ENCODE measurements at places on chromosomes 7 and 10. TPM values are rescaled to one million over a fixed set of nuclear protein-coding genes. Genes with fewer than 3 reads are reported as not detected.
A peak's percentile ranks its signal among the peaks of the same experiment; 100 is the strongest.

- H3K36me3 ChIP-seq: peaks cover 2% of the 10 kb centered on the region
- H3K4me3 ChIP-seq: no peak overlapping the region
- H3K27ac ChIP-seq: no peak overlapping the region
- H3K4me1 ChIP-seq: peaks cover 21% of the 10 kb centered on the region
- no peaks in the 10 kb centered on the region for H3K27me3 ChIP-seq
Observed at GRCh38 chr10:102613785-102614184, 30.5 kb upstream of the TRIM8 start.

DNA sequence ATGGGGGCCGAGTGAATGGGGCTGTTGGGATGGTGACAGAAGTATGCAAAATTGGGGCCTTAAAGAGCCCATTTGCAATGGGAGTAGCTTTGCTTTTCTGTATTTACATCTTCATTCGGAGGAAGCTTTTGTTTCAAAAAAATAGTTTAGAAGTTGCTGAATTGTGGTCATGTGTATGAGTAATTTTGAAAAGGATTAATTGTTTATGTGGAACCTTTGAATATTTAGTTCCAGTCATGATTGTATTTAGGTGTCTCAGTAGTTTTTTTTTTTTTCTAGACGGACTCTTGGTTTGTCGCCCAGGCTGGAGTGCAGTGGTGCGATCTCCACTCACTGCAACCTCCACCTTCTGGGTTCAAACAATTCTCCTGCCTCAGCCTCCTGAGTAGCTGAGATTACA is 37.2 kb downstream of the RBM33 start:
- H3K4me1 ChIP-seq: peaks cover 3% of the 10 kb centered on the region
- H3K27me3 ChIP-seq: no peaks in the 10 kb centered on the region
- no peak overlapping the region for H3K4me3 ChIP-seq
- no peak overlapping the region for H3K27ac ChIP-seq
- DNase-seq: no peak

DNA sequence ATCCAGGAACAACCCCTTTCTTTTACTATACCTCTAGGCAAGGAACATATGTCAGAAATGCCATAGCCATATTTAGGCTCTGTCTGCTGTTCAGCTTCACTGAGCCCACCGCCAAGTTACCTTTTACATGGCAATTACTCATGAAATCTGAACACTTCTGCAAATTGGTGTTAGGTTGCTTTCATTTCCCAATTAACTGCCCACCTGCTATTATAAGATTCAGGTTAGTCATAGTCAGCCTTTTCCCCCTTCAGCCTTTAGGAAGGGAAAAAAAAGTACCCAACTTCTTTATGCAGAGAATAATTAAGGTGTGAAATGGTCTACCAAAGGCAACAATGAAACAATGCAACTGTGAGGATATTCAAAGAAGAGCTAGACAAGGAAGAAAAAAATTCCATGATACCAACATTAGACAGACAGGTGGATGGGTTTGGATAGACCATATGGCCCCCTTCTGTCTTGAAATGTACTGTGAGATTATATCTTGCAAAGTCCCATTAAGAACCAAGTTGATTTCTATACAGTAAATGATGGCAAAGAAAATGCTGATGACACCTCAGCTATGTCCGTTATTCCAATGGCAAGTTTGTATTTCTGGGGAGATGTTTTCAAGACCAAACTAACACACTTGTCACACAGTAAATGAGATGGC is 442.1 kb upstream of the NRP1 start:
- no peak for DNase-seq
- no peaks in the 10 kb centered on the region for H3K27me3 ChIP-seq
- H3K4me1 ChIP-seq: peaks cover 4% of the 10 kb centered on the region
- H3K27ac ChIP-seq: no peak overlapping the region
- no peaks in the 10 kb centered on the region for H3K36me3 ChIP-seq
- no peak overlapping the region for H3K4me3 ChIP-seq

GRCh38 chr10:96556003-96556402 is 30.8 kb downstream of the TM9SF3 start:
- H3K4me3 ChIP-seq: no peak overlapping the region
- no peak overlapping the region for H3K27ac ChIP-seq
- no peaks in the 10 kb centered on the region for H3K4me1 ChIP-seq

DNA sequence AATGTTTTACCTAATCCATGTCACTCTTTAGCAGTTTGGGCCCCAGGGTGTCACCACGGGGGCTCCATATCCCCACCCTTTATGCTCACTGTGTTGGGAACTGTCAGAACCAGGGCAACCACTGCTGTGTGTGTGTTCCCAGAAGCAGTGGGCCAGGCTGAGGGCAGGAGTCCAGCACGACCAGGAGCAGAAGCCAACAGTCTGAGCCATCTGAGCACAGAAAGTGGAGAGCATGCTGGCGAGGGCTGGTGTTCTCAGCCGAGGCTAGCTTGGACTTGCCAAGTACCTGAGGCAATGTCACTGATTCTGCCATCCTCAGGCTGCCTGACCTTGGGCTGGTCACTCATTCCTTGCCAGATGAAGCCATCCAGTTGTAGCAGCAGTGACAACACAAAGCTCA is 285.0 kb downstream of the BMPER start:
- H3K4me3 ChIP-seq: no peak overlapping the region
- no peaks in the 10 kb centered on the region for H3K36me3 ChIP-seq
- no peak for DNase-seq
- no peaks in the 10 kb centered on the region for H3K4me1 ChIP-seq

- H3K27me3 ChIP-seq: peaks cover 50% of the 10 kb centered on the region
- no peaks in the 10 kb centered on the region for H3K36me3 ChIP-seq
- H3K4me1 ChIP-seq: peaks cover 5% of the 10 kb centered on the region
- H3K4me3 ChIP-seq: no peak overlapping the region
Observed at GRCh38 chr10:86362586-86363183, 3.9 kb downstream of the GRID1 start.

- no peak for DNase-seq
- H3K27me3 ChIP-seq: no peaks in the 10 kb centered on the region
- no peaks in the 10 kb centered on the region for H3K4me1 ChIP-seq
- no peak overlapping the region for H3K27ac ChIP-seq
- no peaks in the 10 kb centered on the region for H3K36me3 ChIP-seq
- no peak overlapping the region for H3K4me3 ChIP-seq
Observed at GRCh38 chr7:84901366-84901765, 285.5 kb downstream of the SEMA3D start.

- no peaks in the 10 kb centered on the region for H3K27me3 ChIP-seq
- H3K4me3 ChIP-seq: no peak overlapping the region
Observed at GRCh38 chr7:24902276-24902675, 77.7 kb downstream of the OSBPL3 start.

DNA sequence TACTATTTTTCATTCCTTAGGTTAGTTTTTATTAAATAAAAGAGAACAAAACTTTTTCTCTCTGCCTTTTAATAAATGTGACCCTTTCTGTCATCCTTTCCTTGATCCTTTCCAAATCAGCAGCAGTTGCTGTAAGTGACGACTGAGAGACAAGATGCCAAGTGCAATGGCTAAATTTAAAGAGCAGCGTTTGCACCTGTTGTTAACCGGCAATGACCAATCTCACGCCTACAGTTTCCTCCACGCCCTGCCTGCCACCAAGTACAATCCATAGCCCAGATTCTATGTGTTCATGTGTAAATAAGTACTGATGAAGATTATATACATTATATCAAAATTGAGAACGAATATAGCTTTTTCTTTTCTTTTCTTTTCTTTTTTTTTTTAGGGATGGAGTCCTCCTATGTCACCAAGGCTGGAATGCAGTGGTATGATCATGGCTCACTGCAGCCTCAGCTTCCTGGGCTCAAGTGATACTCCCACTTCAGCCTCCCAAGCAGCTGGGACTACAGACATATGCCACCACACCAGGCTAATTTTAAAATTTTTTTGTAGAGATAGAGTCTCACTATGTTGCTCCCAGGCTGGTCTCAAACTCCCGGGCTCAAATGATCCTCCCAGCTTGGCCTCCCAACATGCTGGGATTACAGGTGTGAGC is 6.5 kb upstream of the MCU start:
- H3K4me3 ChIP-seq: no peak overlapping the region
- H3K27ac ChIP-seq: no peak overlapping the region
- DNase-seq: no peak

- no peak overlapping the region for H3K4me3 ChIP-seq
- no peak overlapping the region for H3K27ac ChIP-seq
- DNase-seq: no peak
- H3K27me3 ChIP-seq: no peaks in the 10 kb centered on the region
- no peaks in the 10 kb centered on the region for H3K36me3 ChIP-seq
Observed at GRCh38 chr10:79335094-79335469, 12.2 kb upstream of the PPIF start.

DNA sequence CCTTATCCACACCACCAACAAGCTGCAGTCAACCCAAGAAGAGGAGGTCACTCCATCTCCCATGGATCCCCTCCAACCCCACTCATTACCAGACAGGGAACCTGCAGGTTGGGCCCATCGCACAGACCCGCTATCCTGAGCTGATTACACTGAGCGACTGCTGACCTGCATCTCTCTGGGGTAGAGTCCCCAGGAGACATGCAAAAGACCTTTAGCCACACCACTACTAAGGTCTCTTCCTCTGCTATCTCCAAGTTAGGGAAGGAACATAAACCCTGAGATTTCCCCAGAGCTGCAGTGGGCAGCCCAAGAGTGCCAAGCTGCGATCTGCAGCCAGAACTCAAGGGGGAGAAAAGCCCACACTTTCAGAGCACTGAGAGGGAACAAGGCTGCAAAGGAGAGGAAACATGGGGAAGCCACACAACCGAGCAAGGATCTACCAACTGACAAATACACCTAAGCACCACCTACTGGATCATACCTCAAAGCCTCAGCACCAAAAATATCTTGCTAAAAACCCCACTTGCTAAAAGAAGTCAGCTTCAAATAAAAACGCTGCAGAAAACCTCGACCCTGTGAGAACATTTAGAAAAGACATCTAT is 298.2 kb downstream of the SORCS1 start:
- no peak overlapping the region for H3K27ac ChIP-seq
- no peak overlapping the region for H3K4me3 ChIP-seq
- no peak for DNase-seq
- H3K4me1 ChIP-seq: no peaks in the 10 kb centered on the region
- H3K27me3 ChIP-seq: no peaks in the 10 kb centered on the region

DNA sequence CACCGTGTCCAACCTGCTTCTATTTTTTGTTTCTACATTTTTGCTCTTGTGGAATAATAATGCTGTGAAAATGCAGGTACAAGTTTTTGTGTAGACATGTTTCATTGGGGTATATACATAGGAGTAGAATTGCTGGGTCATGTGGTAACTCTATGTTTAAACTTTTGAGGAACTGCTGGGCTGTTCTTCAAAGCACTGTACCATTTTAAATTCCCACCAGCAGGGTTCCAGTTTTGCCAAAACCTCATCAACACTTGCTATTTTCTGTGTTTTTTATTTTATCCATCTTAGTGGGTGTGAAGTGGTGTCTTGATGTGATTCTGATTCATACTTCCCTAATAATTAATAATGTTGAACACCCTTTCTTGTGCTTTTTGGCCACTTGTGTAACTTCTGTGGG is 138.6 kb downstream of the RGS10 start:
- H3K36me3 ChIP-seq: no peaks in the 10 kb centered on the region
- H3K4me1 ChIP-seq: peaks cover 21% of the 10 kb centered on the region
- H3K4me3 ChIP-seq: no peak overlapping the region
- no peak overlapping the region for H3K27ac ChIP-seq
- H3K27me3 ChIP-seq: no peaks in the 10 kb centered on the region
- no peak for DNase-seq

DNA sequence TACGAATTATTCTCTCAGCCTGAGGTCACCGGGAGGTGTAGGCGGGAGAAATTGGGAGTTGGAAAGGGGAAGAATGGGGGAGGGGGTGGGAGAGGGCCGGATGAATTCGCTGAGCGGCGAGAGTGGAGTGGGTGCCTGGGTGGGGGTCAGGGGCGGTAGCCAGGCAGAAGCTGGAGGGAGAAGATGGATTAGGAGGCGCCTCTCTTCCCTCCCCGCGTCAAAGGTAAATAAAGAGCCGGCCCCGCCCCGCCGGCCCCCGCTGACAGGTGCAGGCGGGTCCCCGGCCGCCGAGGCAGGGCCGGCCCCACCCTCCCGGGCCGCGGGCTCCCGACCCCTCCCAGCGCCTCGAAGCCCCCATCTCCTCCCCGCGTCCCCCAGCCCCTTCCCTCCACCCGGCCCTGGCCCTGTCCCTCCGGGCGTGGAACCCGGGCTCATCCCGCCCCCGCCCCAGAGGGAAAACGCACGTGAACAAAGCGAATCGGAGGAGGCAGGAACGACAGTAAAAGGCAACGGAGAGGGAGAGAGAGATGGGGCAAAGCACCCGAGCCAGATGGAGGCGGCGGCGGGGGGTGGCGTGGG is 872 bp downstream of the FAM131B start:
- H3K4me3 ChIP-seq: peak overlapping the region; percentile 17
- no peaks in the 10 kb centered on the region for H3K36me3 ChIP-seq
- H3K27ac ChIP-seq: no peak overlapping the region
- no peak for DNase-seq
- H3K4me1 ChIP-seq: no peaks in the 10 kb centered on the region

DNA sequence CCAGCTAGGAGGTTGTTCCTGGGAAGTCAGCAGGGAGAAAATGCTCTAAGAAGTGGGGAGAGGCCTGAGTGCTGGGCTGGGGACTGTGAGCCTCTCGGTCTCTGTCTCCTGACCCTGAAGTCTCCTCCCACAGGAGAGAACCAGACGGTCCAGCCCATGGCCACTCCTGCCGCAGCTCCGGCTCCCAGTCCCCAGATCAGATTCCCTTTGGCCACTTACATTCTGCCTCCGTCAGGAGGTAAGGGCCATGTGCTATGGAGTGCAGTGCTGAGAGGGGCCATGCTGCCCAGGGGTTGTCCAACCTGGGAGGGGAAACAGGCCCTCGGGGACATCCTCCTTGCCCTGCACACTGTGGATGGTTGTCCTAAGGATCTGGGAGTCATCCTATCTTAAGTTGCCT is 21.3 kb upstream of the ZNF467 start:
- DNase-seq: no peak
- peaks cover 11% of the 10 kb centered on the region for H3K27me3 ChIP-seq
- H3K4me1 ChIP-seq: no peaks in the 10 kb centered on the region

GRCh38 chr7:64873517-64873916 is 29.6 kb upstream of the ZNF273 start:
- no peak for DNase-seq
- no peaks in the 10 kb centered on the region for H3K36me3 ChIP-seq
- H3K27ac ChIP-seq: no peak overlapping the region
- H3K4me1 ChIP-seq: no peaks in the 10 kb centered on the region
- no peak overlapping the region for H3K4me3 ChIP-seq
- no peaks in the 10 kb centered on the region for H3K27me3 ChIP-seq

GRCh38 chr10:14705548-14706230 is 69.0 kb downstream of the FAM107B start:
- H3K36me3 ChIP-seq: no peaks in the 10 kb centered on the region
- no peaks in the 10 kb centered on the region for H3K4me1 ChIP-seq
- no peak overlapping the region for H3K27ac ChIP-seq
- H3K27me3 ChIP-seq: no peaks in the 10 kb centered on the region

- H3K4me1 ChIP-seq: peaks cover 6% of the 10 kb centered on the region
- H3K27me3 ChIP-seq: no peaks in the 10 kb centered on the region
- no peaks in the 10 kb centered on the region for H3K36me3 ChIP-seq
- peak; percentile 19 for DNase-seq
Observed at GRCh38 chr10:115854740-115855435, 418.1 kb downstream of the GFRA1 start.

- no peaks in the 10 kb centered on the region for H3K36me3 ChIP-seq
- no peak for DNase-seq
- no peak overlapping the region for H3K4me3 ChIP-seq
- H3K27ac ChIP-seq: no peak overlapping the region
- no peaks in the 10 kb centered on the region for H3K27me3 ChIP-seq
- no peaks in the 10 kb centered on the region for H3K4me1 ChIP-seq
Observed at GRCh38 chr7:2129323-2130095, 103.2 kb downstream of the MAD1L1 start.

The EIF5AL1 gene
- 1.1 TPM for total RNA-seq

The STEAP2 gene
- total RNA-seq: 2.3 TPM

The PLCE1 gene
- total RNA-seq: 0.84 TPM

The LEP gene
- not detected for total RNA-seq

The ABCB8 gene
- total RNA-seq: 52.2 TPM
